ENCODE measurements at places on chromosomes 4 and X. TPM values are rescaled to one million over a fixed set of nuclear protein-coding genes. Genes with fewer than 3 reads are reported as not detected.

The CXCL10 gene
- not detected for total RNA-seq

The ATOH1 gene
- total RNA-seq = not detected

The ADH7 gene
- not detected for total RNA-seq

The SCARB2 gene
- 400 TPM for total RNA-seq

The BTK gene
- not detected for total RNA-seq

The DMRTC1 gene
- not detected for total RNA-seq

The MAPK10 gene
- 8.8 TPM for total RNA-seq

The POU3F4 gene
- not detected for total RNA-seq

The MAOB gene
- 4.2 TPM for total RNA-seq

The TRIML2 gene
- not detected for total RNA-seq

The TRO gene
- 23.9 TPM for total RNA-seq

The PLS3 gene
- 345 TPM for total RNA-seq

The CT83 gene
- not detected for total RNA-seq

The SMIM10L2A gene
- total RNA-seq = 0.79 TPM

The RPL9 gene
- total RNA-seq = 797 TPM

The MAB21L2 gene
- 4.6 TPM for total RNA-seq

The PSAPL1 gene
- total RNA-seq = not detected

The ARMCX6 gene
- 40.4 TPM for total RNA-seq

The ZFP92 gene
- total RNA-seq = 0.23 TPM

The XAGE1A gene
- not detected for total RNA-seq

The APOO gene
- total RNA-seq = 6.0 TPM

The AGTR2 gene
- total RNA-seq = not detected

The TMPRSS11E gene
- not detected for total RNA-seq

The CPE gene
- total RNA-seq = 101 TPM

The IL1RAPL2 gene
- total RNA-seq = not detected

The KCTD8 gene
- total RNA-seq = 0.78 TPM

The SPOCK3 gene
- total RNA-seq = 0.65 TPM

The ATP8A1 gene
- total RNA-seq = 4.6 TPM

The FRMPD3 gene
- not detected for total RNA-seq

The OPRPN gene
- total RNA-seq = not detected

The GAGE1 gene
- total RNA-seq = not detected

All from smooth muscle cell of the pulmonary artery (primary cell).